Inflammatory macrophage treated with lipopolysaccharide for 4 hours (primary cell): ENCODE measurements at places on chromosomes 1 and 21.

GRCh38 chr1:206839006-206839560 lies 26.3 kb upstream of the IL20 start:
- no peak for DNase-seq

DNA sequence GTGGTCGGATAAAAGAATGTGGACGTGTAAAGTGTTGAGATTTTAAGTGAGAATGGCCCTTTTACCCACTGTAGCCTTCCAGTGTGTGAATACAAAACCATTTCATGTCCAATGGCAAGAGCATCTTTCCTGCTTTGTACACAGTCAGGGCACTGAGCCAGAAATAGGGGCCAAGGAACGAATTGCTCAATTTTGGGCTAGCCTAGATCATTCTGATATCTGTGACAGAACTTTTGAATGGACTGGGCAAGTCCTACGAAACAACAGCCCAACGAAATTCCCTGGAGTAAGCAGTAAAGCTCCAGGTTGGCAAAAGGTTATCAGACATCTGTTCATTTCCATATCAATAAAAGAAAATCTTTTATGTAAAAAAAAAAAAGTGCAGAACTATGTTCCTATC lies 5.5 kb downstream of the KIF26B start:
- no peak for DNase-seq

GRCh38 chr1:34924759-34925555 lies 4.5 kb downstream of the DLGAP3 start:
- DNase-seq = peak; percentile 50

GRCh38 chr1:43147625-43148327 lies 24.3 kb downstream of the EBNA1BP2 start:
- no peak for DNase-seq

- peak; percentile 40 for DNase-seq
These were observed 674 bp downstream of the BCL10 start for GRCh38 chr1:85275701-85276214.

DNA sequence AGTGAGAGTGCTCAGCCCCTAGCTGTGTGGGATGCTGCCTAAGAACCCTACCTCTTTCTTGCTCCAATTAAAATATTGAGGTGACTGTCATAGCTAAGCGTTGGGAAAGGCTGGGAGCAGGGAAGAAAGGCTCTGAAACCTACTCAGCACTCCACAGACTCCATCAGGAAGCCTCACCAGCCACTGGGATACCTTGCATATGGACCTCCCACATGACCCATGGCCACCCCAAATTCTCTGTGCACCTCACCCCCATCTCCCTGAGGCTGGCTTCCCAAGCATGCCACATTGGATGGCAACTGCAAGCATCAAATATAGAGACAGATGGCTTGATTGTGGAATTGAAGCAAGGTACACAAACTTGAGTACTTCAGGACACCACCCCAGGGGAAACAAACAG lies 41.8 kb downstream of the FLVCR1 start:
- no peak for DNase-seq

DNA sequence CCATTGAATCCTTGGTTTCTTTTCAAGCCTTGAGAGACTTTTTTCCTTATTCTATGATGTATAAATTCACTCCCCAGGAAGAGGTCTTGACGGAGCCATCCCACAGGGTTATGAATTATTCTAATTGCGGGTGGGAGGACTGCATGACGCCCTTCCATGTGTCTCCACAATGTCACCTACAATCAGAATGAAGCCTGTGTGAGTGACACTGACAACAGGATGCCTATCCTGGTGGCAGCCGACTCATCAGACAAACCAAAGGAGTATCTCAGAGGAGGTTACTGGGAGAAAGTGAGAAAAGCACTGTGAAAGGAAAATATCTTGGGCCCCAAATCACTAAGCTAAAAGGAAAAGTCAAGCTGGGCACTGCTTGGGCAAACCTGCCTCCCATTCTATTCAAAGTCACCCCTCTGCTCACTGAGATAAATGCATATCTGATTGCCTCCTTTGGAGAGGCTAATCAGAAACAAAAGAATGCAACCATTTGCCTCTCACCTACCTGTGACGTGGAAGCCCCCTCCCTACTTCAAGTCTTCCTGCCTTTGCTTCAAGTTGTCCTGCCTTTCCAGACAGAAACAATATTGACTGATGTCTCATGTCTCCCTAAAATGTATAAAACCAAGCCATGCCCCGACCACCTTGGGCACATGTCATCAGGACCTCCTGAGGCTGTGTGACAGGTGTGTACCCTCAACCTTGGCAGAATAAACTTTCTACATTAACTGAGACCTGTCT lies 98.4 kb downstream of the SMYD2 start:
- no peak for DNase-seq

GRCh38 chr1:201480231-201481003 lies 11.4 kb upstream of the PHLDA3 start:
- DNase-seq = peak; percentile 94

DNA sequence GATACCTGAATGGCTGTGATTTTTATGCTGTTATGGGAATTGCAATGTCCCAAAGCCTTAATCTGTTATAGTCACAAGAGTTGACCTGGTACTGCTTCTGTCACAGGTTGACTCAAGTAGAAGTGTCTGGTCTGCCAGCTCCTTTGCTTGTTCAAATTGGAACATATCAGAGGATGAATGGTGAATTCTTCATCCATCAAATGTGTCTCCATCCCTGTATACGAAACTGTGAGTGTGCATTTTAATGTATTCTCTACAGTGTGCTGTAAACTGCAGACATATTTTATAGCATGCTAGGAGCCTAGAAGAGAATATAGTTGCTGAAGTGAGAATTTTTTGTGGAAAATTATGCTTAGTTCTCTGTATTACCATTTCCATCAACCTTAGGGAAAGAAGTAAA lies 608.4 kb downstream of the AMY1C start:
- no peak for DNase-seq

DNA sequence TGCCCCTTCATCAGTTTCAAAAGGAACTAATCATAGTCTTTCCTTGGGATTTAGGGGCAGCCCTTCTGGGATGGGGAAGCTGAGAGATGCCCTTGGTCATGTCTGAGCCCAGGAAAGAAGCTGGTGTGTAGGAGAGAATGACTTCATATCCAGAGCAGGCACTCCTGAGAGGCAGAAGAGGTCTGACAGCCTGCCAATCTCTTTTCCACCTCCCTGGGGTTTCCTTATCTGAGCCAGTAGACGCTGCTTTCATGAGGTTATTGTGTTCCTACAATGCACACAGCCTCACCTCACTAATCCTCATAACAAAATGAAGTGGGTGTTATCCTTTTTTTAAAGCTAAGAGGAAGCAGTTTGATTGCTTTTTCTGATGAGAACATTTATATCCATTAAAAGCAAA lies 14.1 kb downstream of the ROR1 start:
- no peak for DNase-seq

GRCh38 chr1:166676981-166677380 lies 162.3 kb upstream of the POGK start:
- no peak for DNase-seq

DNA sequence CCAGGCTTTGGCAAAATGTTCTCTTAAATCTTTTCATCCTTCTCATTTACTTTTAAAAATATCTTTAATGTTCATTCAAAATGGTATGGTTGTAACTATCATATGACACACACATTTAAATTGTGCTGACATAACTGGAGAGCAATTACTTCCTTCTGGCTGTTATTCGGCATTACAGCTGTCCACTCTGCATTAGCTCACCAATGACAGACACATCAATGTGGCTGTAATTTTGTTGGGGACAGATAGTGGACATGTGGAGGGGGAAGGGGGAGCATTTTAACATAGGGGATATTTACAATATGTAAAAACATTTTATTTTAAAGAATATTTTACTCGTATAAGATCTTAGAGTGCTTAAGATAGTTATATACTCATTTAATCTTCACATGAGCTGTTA lies 319.8 kb downstream of the HMCN1 start:
- DNase-seq = no peak

DNA sequence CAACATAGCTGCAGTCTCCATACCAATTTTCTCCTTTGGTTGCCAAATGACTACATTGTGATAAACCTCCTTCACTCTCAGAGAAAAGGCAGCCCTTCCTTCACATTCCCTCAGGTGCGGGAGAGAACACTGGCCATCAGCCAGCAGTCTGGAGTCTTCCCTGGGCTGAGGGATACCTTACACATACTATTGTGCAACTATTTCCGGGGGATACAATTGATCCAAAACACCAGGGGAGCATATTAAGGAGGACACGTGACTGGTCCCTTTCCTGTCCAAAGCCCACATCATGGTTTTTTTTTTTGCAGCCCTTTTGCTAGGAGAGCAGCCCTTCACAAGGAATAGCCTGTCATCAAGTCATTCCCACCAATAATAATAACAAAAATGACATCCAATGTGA lies 172.1 kb upstream of the ZRANB2 start:
- no peak for DNase-seq

DNA sequence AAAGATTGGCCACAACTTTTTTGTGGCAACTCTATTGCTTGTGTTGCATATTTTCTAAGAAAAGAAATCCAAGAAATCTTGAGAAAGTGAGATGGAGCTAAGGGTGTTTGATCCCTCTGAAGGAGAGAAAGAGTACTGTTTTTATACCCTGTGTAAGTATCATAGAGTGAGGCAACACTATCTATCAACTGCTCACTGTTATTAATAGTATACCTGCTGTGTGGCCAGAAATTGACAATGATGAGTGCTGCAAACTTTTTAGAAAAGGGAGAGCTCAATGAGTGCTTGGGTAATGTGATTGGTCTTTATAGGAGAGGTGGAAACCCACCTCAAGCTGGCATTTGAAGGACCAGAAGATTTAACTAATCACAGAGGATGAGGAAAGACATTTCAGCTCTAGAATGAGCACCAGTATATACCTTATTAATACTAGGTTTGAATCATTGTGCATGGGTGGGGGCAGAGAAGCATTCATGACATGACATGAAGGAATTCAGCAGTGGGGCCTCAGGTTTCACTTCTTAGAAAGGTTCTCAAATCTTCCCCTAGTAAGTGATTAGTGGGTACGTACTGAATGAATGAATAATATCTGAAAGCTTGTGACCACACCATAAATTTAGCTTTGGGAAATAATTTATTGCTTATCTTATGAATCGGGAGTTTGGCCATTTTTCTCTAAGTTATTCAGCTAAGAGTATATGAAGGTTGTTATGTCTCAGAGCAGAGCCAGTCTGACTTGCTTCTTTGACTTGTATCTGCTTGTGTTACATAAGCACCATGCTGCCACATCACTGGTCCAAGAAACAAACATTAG lies 169.2 kb upstream of the SGIP1 start:
- DNase-seq = no peak

- DNase-seq = no peak
These were observed 35.4 kb downstream of the SMYD3 start for GRCh38 chr1:246471688-246472087.

DNA sequence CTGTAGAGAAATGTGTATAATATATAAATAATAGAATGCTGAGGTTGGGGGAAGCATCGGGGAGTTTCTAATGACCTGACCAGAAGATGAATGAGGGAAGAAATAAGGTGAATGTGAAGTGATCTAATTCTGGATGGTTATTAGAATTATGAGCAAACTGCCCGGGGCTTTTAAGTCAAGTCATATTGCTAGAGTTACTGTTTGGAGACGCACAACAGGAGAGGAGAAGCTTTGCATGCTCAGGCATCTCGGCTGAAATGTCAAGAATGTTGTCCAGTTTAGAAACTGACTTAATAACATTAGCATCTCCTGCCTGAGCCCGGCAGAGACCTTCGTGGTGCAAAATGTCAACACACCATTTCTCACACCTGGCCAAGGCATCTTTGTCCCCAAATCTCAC lies 119.1 kb downstream of the RRAGC start:
- no peak for DNase-seq

GRCh38 chr1:63326106-63326472 lies 3.7 kb downstream of the FOXD3 start:
- DNase-seq = no peak

DNA sequence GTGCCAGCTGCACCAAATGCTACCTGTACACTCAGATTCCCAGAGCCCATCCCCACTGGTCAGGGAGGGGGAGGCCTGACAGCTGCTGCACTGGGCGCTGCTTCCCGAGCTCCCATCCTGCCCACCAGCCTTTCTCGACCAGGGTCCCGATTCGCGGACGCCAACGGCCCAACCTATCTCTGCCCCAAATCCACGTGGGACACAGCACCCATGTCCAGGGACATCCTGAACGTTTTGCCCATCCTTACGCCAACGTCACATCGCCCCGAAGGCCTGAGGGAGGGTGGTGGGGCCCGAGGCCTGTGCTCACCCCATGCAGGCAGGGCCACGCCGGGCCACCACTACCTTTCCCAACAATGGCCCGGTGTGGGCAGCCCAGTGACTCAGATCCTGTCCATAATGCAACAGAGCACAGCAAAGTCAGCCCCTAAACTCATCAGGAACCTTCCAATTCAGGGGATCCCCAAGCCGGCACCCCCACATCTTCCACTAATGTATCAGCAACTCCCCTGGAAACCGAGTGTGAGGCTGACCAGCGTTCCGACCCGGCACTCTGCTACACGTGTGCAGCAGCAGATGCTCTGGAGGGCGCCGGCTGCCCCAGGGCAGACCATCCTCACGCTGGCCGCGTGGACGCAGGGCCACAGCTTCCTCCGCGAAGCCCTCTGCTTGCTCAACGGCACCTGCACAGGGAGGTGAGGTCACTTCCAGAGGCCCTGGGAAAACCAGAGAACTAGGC lies 11.3 kb upstream of the TMEM240 start:
- DNase-seq = no peak

DNA sequence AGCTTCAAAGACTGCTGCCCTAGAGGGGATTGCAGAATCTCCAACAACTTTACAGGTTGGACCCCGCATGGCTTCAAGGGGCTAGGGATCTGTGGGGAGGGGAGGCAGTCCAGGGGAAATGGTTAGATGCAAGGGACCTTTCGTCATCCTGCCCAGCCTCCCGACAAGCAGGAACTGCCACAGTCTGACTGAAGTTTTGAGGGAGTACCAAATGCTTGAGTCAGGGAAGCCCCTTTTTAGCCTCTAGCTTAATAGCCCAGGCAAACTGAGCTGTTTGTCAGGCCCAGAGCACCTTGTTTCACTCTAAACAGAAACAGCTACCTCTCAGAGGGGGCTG lies 1.1 kb downstream of the TOR3A start:
- DNase-seq = peak; percentile 61

- no peak for DNase-seq
These were observed 10.1 kb upstream of the SERTAD4 start for GRCh38 chr1:210222340-210223006.
